ENCODE measurements at places on chromosomes 1 and 21.

DNA sequence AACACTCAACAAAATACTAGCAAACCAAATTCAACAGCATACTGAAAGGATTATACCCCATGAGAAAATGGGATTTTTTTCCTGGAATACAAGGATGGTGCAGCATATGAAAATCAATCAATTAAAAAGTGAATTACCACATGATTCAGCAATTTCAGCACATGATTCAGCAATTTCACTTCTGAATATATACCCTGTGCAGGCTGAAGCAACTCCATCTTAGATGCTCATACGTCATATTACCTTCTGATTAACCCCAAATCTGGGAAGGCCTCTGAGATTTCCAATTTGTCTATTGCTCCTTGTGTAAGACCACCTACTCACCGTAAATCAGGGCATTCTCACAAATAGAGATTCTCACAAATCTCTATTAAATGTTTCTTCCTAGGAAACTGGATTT lies 43.8 kb upstream of the ERO1B start:
- no peak for DNase-seq

- DNase-seq, result no peak
Observed at GRCh38 chr1:113320972-113321680, 69.2 kb upstream of the MAGI3 start.

- DNase-seq, result no peak
Observed at GRCh38 chr1:94946886-94947285, 20.0 kb upstream of the CNN3 start.

- no peak for DNase-seq
Observed at GRCh38 chr1:234586304-234586703, 23.7 kb downstream of the IRF2BP2 start.

- no peak for DNase-seq
Observed at GRCh38 chr1:90823686-90824085, 106.6 kb upstream of the BARHL2 start.

- DNase-seq, result no peak
Observed at GRCh38 chr1:27559466-27560030, 44.4 kb downstream of the AHDC1 start.

DNA sequence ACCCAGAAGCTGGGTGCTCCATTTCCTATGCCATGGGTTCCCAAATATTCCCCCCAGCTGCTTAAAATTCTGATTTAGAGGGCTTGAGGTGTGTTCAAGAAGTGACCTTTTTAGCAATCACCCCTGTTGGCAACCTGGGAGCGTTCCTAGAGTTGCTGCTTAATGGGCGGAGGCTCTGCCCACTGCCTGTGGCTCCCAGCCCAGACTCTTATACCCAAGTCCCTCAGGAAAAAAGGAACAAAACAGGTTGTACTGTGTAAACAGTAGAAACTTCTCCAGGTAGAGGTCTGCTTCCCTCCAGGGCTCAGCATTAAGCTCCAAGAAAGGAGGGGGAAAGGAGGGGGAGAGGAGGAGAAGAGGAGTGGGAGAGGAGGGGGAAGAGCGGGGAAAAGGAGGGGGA lies 14.6 kb upstream of the TENT5C start:
- DNase-seq, result no peak

GRCh38 chr1:67270541-67270940 lies 37.1 kb upstream of the IL12RB2 start:
- DNase-seq, result no peak

GRCh38 chr1:7524341-7525337 lies 246.5 kb upstream of the VAMP3 start:
- no peak for DNase-seq

- no peak for DNase-seq
Observed at GRCh38 chr1:39639305-39640130, at the start of gene HEYL. Gene HEYL (minus strand): TSS chr1:39639643. CDS start chr1:39639625, 18 bp downstream.

- DNase-seq, result no peak
Observed at GRCh38 chr1:87167848-87168525, 160.7 kb upstream of the LMO4 start.

Measured in hippocampal formation (tissue), 2 donors.